Sigmoid colon (tissue), 7 donors: ENCODE measurements at places on chromosomes 3 and 15. TPM values are rescaled to one million over a fixed set of nuclear protein-coding genes. Genes with fewer than 3 reads are reported as not detected.

GOLGA6L24 gene
- not detected for total RNA-seq

SERINC4 gene
- not detected for total RNA-seq

- DNase-seq, result no peak
These were observed 54.5 kb upstream of the XRN1 start for GRCh38 chr3:142502187-142502985.

GRCh38 chr3:56783644-56784447 is 17.9 kb downstream of the ARHGEF3 start:
- DNase-seq, result peak; percentile 77

- DNase-seq, result no peak
These were observed 66.7 kb downstream of the ATP10A start for GRCh38 chr15:25796395-25796794.

- no peak for DNase-seq
These were observed 132.7 kb upstream of the TPRG1 start for GRCh38 chr3:189038773-189039745.
